CD8-positive, alpha-beta memory T cell (primary cell): ENCODE measurements at places on chromosomes 1 and 21.

GRCh38 chr1:226786550-226786949, 47.5 kb upstream of the ITPKB start:
- no peak for DNase-seq

DNA sequence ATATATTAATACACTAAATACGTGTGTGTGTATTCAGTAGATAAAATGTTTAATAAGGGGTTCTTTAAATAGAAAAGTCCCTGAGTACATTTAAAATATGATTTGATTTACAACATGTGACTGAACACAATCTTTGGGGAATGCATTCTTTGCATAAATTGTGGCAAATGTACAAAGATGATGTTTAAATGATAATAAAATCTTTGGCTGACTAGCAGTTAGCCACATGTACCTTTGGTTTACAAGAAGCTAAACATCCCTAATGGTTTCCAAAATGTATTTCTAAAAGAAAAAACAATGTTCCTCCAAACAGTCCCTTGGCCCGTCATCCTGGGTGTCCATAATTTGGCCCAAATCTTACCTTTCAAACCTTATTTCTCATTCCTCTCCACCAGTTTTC, 106.4 kb upstream of the MARK1 start:
- DNase-seq = no peak

- DNase-seq = no peak
Measured at GRCh38 chr1:238649200-238649599, 737.2 kb upstream of the CHRM3 start.

DNA sequence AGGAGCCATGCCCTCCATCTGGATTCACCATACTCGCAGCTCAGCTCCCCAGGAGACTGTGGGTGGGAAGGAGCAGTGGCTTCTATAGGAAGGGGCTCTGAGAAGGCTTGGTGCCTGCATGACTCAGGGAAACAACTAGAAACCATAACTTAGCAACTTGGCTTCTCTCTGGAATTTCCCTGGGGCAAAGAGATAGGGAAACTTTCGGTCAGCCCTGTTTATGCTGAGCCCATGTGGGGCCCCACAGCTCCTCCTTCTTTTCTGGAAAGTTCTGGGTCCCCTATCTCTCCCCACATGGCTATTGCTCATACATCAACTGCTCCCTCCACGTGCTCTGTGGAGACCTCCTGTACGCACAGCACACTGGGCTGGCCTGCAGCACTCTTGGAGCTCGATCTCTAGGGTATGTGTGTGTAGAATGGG, 39.3 kb downstream of the PLEKHA6 start:
- no peak for DNase-seq

DNA sequence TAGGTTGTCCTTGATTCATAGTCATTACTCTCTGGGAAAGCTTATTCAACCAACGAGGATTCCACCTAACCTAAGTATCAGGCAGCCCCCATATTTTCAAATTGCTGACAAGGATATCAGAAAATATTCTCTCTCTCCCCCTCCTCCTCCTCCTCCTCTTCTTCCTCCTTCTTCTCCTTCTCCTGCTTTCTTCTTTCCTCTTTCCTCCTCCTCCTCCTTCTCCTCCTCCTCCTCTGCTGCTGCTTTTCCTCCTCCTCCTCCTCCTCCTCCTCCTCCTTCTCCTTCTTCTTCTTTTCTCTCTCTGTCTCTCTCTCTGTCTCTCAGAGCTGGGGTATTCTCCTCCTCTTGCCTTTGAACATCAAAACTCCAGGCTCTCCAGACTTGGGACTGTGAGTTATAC, 2.5 kb upstream of the IGSF9 start:
- no peak for DNase-seq

GRCh38 chr1:174217787-174218574, 58.7 kb downstream of the RABGAP1L start:
- DNase-seq = peak; percentile 33

GRCh38 chr21:15761507-15762100, 31.8 kb downstream of the USP25 start:
- DNase-seq = no peak

- DNase-seq = no peak
Measured at GRCh38 chr1:68204977-68205630, 27.2 kb downstream of the WLS start.

- no peak for DNase-seq
Measured at GRCh38 chr21:42666023-42666747, 12.8 kb downstream of the PDE9A start.

- DNase-seq = no peak
Measured at GRCh38 chr1:113861641-113862040, 9.9 kb downstream of the PTPN22 start.

DNA sequence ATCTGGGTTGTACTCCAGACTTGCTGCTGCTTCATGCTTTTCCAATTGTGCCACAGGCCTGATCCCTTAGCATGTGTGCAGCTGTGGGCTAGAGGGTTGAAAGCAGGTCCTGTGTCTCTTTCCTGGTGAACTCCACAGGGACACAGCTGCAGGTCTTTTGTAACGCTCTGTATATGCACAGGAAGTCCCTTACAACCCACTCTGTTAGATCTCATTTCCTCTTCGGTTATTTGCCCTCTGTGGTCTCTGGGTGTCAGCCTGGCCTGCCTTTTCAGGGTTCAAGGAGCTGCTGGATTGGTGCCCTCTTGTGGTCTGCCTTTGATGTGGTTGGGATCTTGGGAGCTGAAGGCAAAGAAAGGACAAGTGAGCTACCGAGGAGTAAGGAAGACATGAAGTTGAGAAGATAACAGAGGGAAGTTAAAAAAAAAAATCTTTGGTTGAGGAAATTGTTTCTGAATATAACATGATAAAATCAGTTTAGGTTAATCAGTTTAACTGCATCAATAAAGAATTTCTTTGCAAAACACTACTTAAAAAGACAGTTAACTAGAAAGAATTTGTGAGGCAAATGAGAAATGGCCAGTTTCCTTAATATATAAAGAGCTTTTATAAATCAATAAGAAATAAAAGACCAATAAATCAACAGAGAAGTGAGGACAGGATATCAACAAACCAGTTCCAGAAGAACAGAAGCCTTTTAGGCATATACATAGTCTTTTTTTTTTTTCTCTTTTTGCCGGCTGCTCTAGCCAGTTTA, 44.1 kb downstream of the UCK2 start:
- peak; percentile 40 for DNase-seq

GRCh38 chr1:235984041-235984825, 80.7 kb downstream of the NID1 start:
- no peak for DNase-seq

DNA sequence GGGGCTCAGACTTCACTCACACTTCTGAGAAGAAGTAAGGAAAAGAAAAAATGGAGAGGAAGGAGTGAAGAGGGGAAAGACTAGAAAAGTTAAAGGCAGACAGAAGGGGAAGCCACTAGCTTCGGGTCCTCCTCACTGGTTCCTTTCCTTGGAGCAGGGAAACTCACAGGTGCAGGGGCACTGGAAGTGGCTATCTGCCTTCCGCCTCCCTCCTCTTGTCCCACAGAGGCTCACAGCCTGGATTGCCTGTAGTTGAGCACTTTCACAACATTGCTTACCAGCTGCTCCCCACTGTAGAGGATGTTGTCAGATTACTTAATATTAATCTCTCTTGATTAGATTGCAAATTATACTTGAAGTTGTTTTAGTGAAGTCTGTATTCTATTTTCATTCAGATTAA, 21.6 kb upstream of the ABCA4 start:
- DNase-seq = no peak

- no peak for DNase-seq
Measured at GRCh38 chr1:10745886-10746455, 50.5 kb downstream of the CASZ1 start.

GRCh38 chr1:234149217-234149616, 224.0 kb upstream of the COA6 start:
- DNase-seq = no peak

GRCh38 chr1:210407887-210408252, 79.2 kb downstream of the HHAT start:
- no peak for DNase-seq

GRCh38 chr1:185267301-185267700, 49.7 kb downstream of the IVNS1ABP start:
- DNase-seq = no peak

DNA sequence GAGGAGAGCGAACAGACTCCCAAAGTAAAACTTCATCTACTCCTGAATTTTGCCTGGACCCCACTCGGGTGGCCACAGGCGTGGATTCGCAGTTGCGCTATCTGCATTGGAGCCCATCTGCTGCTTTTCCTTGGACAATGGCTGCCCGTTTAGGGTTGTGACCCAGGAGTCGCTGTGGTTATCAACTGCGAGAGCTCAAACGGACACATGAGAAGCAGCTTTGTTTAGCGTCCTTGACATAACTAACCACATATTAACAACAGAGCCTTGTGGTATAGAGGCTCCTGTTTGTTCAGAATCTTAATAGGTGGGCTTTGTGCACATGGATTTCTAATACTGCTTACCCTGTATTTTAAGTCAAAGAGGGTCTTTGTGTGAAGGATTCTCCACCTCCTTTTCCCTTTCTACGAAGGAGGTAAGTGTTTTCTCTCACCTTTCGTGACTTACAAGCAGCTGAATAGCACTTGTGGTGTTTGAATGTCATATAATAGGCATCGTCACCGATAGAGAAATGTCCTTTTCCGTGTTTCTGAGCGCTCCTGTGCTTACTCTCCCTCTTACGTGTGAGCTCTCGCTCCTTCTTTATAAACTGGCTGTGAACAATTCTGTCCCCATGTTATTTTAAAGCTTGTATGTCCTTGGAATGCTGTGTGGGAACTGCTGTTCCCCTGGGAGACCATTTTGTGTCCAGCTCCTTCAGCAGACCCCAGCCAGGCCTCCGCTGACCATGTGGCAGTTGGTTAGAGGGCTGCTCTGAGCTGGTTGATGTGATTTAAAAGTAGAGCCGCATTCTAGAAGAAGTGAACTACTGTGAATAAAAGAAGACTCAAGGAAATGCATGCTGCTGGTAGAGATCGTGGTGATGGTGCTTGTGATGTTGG, 441.4 kb downstream of the RPS6KC1 start:
- no peak for DNase-seq

- no peak for DNase-seq
Measured at GRCh38 chr21:40569357-40569756, 277.6 kb downstream of the DSCAM start.

GRCh38 chr1:198598796-198599321, 40.0 kb upstream of the PTPRC start:
- DNase-seq = no peak

- no peak for DNase-seq
Measured at GRCh38 chr1:191582169-191582568, 576.1 kb upstream of the RGS18 start.

DNA sequence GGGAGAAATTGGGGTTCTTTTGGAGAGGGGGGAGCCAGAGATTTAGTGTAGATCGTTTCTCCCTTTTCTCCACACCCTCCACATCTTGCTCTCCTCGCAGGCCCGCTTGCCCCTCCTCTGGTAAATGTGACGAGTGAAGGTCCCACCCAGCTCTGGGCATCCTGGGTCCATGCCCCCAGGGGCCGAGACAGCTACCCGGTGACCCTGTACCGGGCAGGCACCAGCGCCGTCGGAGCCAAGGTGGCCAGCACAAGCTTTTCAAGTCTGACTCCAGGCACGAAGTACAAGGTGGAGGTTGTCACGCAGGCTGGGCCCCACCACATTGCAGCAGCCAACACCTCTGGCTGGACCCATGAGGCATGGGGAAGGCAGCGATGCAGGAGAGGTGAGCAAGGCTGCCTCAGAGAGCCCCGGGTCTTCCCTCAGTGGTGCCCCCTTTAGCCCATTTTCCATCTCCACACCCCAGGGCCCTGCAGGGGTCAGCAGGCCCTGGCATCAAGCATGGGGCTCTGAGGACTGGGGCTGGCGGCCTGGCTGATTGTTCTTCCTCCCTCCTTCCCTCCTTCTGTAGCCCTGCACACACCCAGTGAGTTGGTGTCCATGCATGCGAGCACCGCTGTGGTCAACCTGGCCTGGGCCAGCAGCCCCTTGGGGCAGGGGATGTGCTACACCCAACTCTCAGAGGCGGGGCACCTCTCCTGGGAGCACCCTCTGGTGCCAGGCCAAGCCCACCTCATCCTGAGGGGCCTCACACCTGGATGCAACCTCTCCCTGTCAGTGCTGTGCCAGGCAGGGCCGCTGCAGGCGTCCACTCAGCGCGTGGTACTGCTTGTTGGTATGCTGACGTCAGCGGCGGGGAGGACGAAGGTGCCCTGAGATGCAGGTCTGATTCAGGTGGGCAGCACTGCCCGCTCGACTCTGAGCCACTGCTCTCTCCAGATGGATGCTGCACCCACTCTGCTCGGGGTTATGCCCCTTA, 16.4 kb upstream of the LGR6 start:
- DNase-seq = no peak

DNA sequence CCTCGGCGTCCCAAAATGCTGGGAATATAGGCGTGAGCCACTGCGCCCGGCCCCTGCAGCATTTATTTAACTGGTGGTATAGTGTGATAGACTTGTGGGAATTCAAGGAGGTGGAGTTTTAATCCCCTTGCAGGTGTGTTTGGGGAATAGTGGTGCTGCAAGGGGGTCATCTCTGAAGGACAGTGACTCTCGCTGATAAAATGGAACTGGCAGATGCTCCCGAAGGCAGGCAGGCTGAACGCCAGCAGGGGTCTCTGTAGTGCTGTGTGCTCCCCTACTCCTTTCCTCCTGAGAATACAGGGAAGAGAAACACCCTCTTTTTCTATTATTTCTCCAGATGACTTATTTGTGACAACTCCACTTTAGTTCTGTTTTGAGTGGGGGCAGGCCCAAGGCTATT, 4.0 kb downstream of the OSCP1 start:
- DNase-seq = no peak

GRCh38 chr1:202998836-202999750, 8.1 kb upstream of the TMEM183A start:
- peak; percentile 64 for DNase-seq
